ENCODE measurements at places on chromosomes 2 and 18.

DNA sequence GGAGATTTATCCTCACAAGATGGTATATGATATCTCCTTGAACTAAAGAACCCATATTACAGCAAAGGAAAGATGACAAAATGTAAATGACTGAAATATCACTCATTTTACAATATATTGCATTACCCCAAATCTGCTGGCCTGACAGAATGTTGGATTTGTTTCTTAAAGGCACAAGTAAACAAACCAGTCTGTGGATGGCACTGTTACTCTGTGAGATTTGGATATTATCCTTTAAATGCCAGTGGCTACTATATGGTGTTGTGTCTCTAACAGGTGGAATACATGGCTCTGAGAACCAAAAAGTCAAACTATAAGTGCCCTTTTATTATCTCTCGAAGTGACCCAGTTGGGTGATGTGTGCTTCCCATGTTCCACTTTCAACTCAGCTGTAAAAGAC lies 125.7 kb downstream of the PDE1A start:
- DNase-seq = no peak

GRCh38 chr18:13559754-13560153 lies 166.6 kb downstream of the FAM210A start:
- no peak for DNase-seq

- DNase-seq = no peak
Observed at GRCh38 chr2:95025406-95026319, at the start of gene MAL. MAL (plus strand) TSS chr2:95025708; CDS start chr2:95025793, 85 bp downstream.

DNA sequence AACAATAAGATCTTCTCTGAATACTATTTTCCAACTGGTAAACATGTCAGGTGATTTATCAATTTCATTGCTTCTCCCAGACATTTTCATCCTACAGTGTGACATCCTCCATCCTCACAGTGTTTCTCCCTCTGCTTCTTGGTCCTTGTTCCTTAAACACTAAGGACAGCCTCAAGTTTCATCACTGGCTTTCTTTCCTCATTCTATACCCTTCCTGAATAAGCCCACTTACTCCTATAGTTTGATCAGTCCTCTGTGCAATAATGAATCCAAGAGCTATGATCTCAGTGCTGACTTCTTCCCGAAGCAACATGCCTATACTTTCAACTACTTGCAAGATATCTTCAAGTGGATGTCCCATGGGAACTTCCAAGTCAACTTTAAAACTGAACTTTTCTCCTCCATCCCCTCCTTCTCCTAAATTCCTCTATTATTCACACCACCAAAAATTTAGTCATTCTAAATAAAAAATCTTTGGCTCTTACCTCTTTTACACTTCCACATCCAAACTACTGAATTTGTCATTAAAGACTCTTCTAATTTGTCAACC lies 87.6 kb downstream of the FAM228A start:
- no peak for DNase-seq

DNA sequence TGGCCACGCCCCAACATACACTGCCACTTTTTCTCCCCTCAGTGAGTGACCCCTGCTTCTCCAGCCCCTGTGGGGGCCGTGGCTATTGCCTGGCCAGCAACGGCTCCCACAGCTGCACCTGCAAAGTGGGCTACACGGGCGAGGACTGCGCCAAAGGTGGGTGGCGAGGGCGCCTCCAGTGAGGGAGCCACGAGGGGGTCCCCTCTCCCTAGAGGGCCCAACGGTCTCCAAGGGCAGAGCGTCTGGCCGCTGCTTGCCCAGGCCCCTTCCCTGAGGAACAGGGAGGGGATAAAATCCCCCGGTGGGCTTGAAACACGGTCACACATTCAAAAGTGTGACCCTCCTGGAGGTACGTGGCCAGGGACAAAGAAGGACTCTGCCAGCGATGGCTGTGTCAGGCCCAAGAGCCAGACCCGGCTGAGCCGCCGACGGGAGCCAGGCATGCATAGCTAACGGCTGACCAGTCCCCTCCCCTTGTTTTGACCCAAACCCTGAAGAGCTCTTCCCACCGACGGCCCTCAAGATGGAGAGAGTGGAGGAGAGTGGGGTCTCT lies 37.2 kb downstream of the MTERF4 start:
- no peak for DNase-seq

All from stimulated activated CD4-positive, alpha-beta T cell treated with anti-CD3 and anti-CD28 coated beads, TNF-alpha, amount 100 ng/mL, for 4 hours (primary cell).